ENCODE measurements at places on chromosomes 6 and 20.

GRCh38 chr20:45948742-45949541 lies 14.5 kb downstream of the PCIF1 start:
- DNase-seq = no peak

GRCh38 chr6:116766506-116767176 lies 1.1 kb upstream of the FAM162B start:
- DNase-seq = no peak

DNA sequence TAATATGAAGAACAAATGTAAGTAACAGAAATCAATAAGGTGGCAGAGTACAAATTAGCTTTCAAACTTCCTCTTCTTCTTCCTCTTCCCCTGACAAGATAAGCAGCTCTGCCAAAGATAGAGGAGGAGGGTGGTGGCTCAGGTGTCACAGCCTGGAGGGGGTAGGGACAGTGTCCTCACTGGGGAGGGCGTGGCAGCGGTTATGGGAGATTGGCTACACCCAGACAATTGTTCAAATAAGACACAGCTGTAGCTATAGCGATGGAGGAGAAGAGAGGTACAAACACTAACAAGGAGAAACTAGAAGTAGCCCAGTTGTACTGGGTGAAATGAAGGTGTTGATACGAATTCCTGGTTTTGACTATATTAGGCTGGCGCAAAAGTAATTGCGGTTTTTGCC lies 198.5 kb downstream of the TBXT start:
- no peak for DNase-seq

- no peak for DNase-seq
Measured at GRCh38 chr20:51084593-51085377, 61.9 kb upstream of the KCNG1 start.

GRCh38 chr6:87029711-87030314 lies 65.1 kb downstream of the CGA start:
- DNase-seq = no peak

GRCh38 chr6:85314586-85314985 lies 135.3 kb upstream of the NT5E start:
- DNase-seq = no peak

- no peak for DNase-seq
Measured at GRCh38 chr6:129565811-129566210, 144.2 kb downstream of the ARHGAP18 start.

Data from GM12878 (cell line).